ENCODE measurements at places on chromosomes 4 and X.

DNA sequence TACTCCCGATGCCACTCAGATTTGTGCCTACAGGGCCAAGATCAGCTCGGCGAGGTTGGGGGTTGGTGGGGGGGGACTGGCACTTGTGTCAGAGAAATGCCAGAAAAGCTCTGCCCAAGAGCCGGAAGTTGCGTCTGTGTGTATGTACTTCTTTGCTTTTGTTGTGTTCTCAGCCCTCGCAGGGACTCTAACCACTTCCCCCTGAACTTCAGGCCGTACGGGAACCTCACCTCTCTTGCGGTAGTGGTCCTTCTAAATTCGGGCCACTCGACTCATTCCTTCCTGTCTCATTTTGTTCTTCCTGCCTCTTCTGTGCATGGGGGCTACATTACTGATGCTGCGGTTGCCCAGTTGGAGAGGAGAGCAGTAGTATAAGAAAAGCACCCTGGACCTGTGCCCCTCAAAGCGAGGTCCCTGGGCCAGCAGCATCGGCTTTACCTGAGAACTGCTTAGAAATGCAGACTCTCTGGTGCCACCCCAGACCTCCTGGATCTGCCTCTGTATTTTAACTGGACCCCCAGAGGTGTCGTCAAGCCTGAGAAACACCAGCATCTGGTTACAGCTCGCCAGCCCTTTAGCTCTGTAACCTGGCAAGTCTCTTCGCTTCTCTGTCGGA is 146.3 kb upstream of the RPS6KA3 start:
- H3K4me1 ChIP-seq: peaks cover 16% of the 10 kb centered on the region
- H3K27ac ChIP-seq: peak overlapping the region; percentile 28
- H3K27me3 ChIP-seq: no peaks in the 10 kb centered on the region
- peak overlapping the region; percentile 22 for H3K4me3 ChIP-seq
- peak; percentile 21 for DNase-seq

GRCh38 chrX:65690057-65690855 is 22.8 kb downstream of the MSN start:
- peak overlapping the region; percentile 15 for H3K27ac ChIP-seq
- H3K4me3 ChIP-seq: no peak overlapping the region
- H3K36me3 ChIP-seq: no peaks in the 10 kb centered on the region
- no peaks in the 10 kb centered on the region for H3K27me3 ChIP-seq
- peaks cover 57% of the 10 kb centered on the region for H3K4me1 ChIP-seq

GRCh38 chr4:94290245-94290644 is 52.4 kb downstream of the HPGDS start:
- no peaks in the 10 kb centered on the region for H3K27me3 ChIP-seq
- H3K4me3 ChIP-seq: no peak overlapping the region
- H3K4me1 ChIP-seq: no peaks in the 10 kb centered on the region
- peaks cover 3% of the 10 kb centered on the region for H3K36me3 ChIP-seq
- no peak overlapping the region for H3K27ac ChIP-seq

- no peaks in the 10 kb centered on the region for H3K27me3 ChIP-seq
- DNase-seq: no peak
- no peaks in the 10 kb centered on the region for H3K4me1 ChIP-seq
Measured at GRCh38 chrX:70139736-70140135, 6.5 kb downstream of the IGBP1 start.

- H3K27me3 ChIP-seq: no peaks in the 10 kb centered on the region
- no peaks in the 10 kb centered on the region for H3K36me3 ChIP-seq
- no peak overlapping the region for H3K27ac ChIP-seq
Measured at GRCh38 chr4:9847968-9848748, 66.7 kb downstream of the DRD5 start.

DNA sequence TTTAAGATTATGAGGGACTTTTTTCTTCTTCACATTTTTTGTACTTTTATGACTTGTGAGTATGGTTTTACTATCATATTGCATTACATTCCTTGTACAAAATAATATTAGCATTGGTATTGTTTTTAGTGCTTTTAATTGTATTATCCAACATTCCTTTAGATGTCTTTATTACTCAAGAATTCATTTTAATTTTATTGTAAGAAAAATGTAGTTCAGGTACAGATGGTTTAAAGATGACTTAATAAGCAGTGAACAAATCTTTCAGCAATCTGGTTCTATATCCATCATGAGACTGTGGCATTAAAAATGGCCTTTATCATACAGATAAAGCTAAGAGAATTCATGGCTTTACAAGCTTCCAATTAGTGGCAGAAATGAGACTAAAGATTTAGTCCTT is 191.6 kb downstream of the ANTXR2 start:
- H3K36me3 ChIP-seq: no peaks in the 10 kb centered on the region
- no peaks in the 10 kb centered on the region for H3K27me3 ChIP-seq
- H3K4me1 ChIP-seq: no peaks in the 10 kb centered on the region
- no peak overlapping the region for H3K27ac ChIP-seq

- peak overlapping the region; percentile 73 for H3K4me3 ChIP-seq
- H3K27ac ChIP-seq: peak overlapping the region; percentile 55
Measured at GRCh38 chr4:2364654-2365053, 53.8 kb downstream of the ZFYVE28 start.

DNA sequence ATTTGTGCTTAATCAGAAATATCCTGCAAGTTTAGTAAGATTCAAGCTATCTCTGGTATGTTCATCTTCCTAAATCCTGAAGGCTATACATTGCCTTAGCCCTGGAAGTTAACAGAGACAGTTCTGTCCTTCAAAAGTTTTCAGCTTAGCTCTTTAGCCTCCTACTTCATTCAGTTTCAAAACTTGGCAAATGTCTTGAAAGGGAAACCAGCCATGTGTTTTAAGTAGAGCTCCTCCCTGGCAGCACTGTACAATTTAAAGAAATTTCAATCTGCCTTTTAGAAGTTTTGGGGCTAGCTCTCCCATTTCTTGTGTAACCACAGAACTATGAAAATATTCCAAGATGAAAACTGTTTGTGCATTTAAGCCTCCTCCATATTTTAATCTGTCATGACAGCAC is 47.0 kb downstream of the FANCB start:
- no peaks in the 10 kb centered on the region for H3K27me3 ChIP-seq
- no peak for DNase-seq
- H3K4me1 ChIP-seq: no peaks in the 10 kb centered on the region
- no peaks in the 10 kb centered on the region for H3K36me3 ChIP-seq
- no peak overlapping the region for H3K4me3 ChIP-seq
- no peak overlapping the region for H3K27ac ChIP-seq

- no peak overlapping the region for H3K4me3 ChIP-seq
- no peak for DNase-seq
- no peaks in the 10 kb centered on the region for H3K4me1 ChIP-seq
- H3K36me3 ChIP-seq: peaks cover 5% of the 10 kb centered on the region
Measured at GRCh38 chrX:49238735-49239134, 3.5 kb downstream of the CCDC22 start.

- no peak for DNase-seq
- no peaks in the 10 kb centered on the region for H3K4me1 ChIP-seq
- no peak overlapping the region for H3K4me3 ChIP-seq
- H3K27me3 ChIP-seq: no peaks in the 10 kb centered on the region
Measured at GRCh38 chr4:108946237-108946636, 183.4 kb upstream of the ETNPPL start.

DNA sequence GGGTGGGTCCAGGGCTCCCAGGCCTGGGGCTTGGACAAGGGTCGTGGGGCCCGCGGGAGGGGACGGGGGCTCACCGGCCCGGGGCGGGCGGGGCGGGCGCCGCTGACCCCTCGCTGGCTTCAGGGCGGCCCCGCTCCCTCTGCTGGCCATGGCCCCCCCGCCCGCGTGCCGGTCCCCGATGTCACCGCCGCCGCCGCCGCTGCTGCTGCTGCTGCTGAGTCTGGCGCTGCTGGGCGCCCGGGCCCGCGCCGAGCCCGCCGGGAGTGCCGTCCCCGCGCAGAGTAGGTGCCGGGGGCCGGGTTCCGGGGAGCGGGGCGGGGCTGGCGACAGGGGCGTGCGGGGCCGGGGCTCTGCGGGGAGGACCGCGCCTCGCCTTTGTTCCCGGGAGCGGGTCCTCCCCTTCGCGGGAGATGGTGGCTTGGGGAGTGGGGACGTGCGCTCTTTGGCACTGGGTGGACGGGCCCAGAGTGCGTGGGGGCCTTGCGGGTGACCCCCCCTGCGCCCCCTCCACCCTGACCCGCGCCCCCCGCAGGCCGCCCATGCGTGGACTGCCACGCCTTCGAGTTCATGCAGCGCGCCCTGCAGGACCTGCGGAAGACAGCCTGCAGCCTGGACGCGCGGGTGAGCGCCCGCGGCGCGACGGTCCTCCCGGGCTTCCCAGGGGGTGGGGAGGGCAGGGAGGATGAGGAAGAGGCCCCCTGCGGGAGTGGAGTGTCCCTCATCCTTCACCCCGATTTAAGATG is 16.8 kb upstream of the NAT8L start:
- peaks cover 17% of the 10 kb centered on the region for H3K4me1 ChIP-seq
- H3K4me3 ChIP-seq: peak overlapping the region; percentile 78
- H3K27me3 ChIP-seq: peaks cover 19% of the 10 kb centered on the region
- peak overlapping the region; percentile 11 for H3K27ac ChIP-seq
- no peak for DNase-seq

DNA sequence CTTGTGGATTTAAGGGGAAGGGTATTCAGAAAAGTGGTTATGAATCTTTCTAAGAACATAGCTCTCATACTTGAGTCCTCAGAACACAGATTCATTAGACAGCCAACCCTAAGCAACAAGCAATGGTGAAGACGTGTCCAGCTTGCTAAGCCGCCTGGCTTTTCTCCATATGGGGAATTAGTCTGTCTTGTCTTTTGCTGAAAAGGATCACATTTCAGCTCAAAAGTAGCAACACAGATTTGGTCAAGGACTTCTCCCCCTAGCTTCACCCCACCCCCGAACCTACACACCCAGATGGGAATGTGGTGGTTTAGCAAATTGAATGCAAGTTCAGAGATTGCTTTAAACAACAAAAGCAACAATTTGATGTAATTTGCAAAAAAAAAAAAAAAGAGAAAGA is 103.3 kb upstream of the RASGEF1B start:
- no peak overlapping the region for H3K27ac ChIP-seq
- DNase-seq: no peak
- no peaks in the 10 kb centered on the region for H3K4me1 ChIP-seq
- H3K27me3 ChIP-seq: no peaks in the 10 kb centered on the region
- no peak overlapping the region for H3K4me3 ChIP-seq

- H3K4me3 ChIP-seq: no peak overlapping the region
- H3K36me3 ChIP-seq: no peaks in the 10 kb centered on the region
- H3K27me3 ChIP-seq: no peaks in the 10 kb centered on the region
- no peak for DNase-seq
- H3K4me1 ChIP-seq: no peaks in the 10 kb centered on the region
Measured at GRCh38 chr4:67019686-67020437, 525.4 kb downstream of the CENPC start.

DNA sequence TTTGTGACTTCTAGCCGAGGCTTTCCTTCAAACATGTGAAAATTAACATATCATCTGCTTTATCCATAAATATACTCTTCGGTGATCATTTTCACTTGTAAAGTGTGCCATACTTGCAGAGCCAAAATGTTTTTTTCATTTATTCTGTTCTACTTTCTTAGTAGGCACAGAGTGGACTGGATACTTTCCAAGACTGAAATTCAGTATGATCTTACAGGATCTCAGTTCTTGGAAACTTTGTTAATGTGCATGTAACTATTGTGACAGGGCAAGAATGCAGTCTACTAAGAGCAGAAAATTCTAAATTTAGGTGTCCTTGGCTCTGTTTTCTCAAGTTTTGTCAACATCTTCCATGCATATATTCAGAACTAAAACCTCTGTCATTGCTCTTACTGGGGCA is 284.9 kb downstream of the TEX13A start:
- H3K27me3 ChIP-seq: no peaks in the 10 kb centered on the region
- DNase-seq: no peak
- no peak overlapping the region for H3K27ac ChIP-seq
- H3K4me1 ChIP-seq: no peaks in the 10 kb centered on the region

GRCh38 chrX:9459186-9459748 is 5.6 kb upstream of the TBL1X start:
- no peak for DNase-seq
- no peaks in the 10 kb centered on the region for H3K27me3 ChIP-seq
- H3K36me3 ChIP-seq: no peaks in the 10 kb centered on the region
- no peak overlapping the region for H3K4me3 ChIP-seq

GRCh38 chr4:104385713-104386112 is 109.0 kb downstream of the CXXC4 start:
- H3K4me3 ChIP-seq: no peak overlapping the region
- no peak for DNase-seq
- no peaks in the 10 kb centered on the region for H3K4me1 ChIP-seq
- H3K36me3 ChIP-seq: no peaks in the 10 kb centered on the region
- H3K27ac ChIP-seq: no peak overlapping the region
- H3K27me3 ChIP-seq: no peaks in the 10 kb centered on the region

GRCh38 chrX:15820106-15821073 is 30.1 kb downstream of the ZRSR2 start:
- peaks cover 4% of the 10 kb centered on the region for H3K4me1 ChIP-seq
- H3K4me3 ChIP-seq: no peak overlapping the region
- peaks cover 26% of the 10 kb centered on the region for H3K36me3 ChIP-seq
- no peak for DNase-seq
- H3K27me3 ChIP-seq: no peaks in the 10 kb centered on the region

- no peaks in the 10 kb centered on the region for H3K27me3 ChIP-seq
- H3K27ac ChIP-seq: no peak overlapping the region
- H3K36me3 ChIP-seq: no peaks in the 10 kb centered on the region
Measured at GRCh38 chr4:172546782-172547181, 621.8 kb upstream of the GALNT7 start.

- no peak overlapping the region for H3K4me3 ChIP-seq
- no peaks in the 10 kb centered on the region for H3K4me1 ChIP-seq
- DNase-seq: no peak
- H3K27me3 ChIP-seq: no peaks in the 10 kb centered on the region
Measured at GRCh38 chrX:119150163-119151050, 22.8 kb upstream of the KIAA1210 start.

- H3K27me3 ChIP-seq: no peaks in the 10 kb centered on the region
- H3K4me3 ChIP-seq: no peak overlapping the region
- no peak for DNase-seq
- no peaks in the 10 kb centered on the region for H3K36me3 ChIP-seq
- no peak overlapping the region for H3K27ac ChIP-seq
Measured at GRCh38 chr4:36138220-36138619, 106.1 kb downstream of the ARAP2 start.

DNA sequence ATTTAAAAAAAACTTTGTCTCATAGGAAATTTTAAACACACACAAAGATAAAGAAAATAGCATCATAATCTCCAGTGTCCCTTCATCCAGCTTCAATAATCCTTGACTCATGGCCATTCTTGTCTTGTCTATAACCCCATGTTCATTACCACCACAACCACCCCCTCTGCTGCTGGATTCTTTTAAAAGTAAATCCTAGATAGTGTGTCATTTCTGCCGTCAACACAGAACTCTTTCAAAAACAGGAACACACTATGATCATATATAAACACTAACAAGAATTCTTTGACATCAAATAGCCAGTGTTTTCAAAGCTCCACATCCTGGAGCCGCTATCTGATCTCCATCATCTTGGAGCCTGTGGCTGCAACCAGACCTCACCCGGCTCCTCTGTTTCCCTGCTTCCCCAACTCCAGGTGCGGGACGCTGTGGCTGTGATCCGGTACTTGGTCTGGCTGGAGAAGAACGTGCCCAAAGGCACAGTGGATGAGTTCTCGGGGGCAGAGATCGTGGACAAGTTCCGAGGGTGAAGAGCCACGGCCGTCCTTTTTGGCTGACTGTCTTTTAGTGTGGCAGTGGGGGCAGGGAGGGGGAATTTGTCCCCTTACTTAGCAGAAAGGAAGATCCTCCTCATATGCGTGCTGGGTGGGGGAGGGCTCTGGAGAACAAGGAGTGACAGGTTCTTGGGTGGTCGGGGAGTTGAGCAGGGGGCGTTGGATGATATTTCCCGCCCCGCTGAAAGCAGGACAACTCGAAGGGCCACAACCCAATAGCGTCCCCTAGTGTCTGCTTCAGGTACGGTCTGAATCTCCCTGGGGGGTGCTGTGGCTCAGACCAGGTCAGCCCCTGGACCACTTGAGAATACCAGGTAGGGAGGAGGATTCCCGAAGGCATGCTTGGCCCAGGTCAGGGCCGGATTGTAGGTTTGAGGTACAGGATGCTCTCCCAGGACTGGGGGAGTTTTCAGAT is 15.6 kb downstream of the XPNPEP2 start:
- H3K4me1 ChIP-seq: peaks cover 35% of the 10 kb centered on the region
- no peaks in the 10 kb centered on the region for H3K36me3 ChIP-seq
- DNase-seq: no peak
- no peaks in the 10 kb centered on the region for H3K27me3 ChIP-seq
- no peak overlapping the region for H3K4me3 ChIP-seq

Measured in effector memory CD4-positive, alpha-beta T cell (primary cell).